ENCODE measurements at places on chromosomes 2 and 18.
A peak's percentile ranks its signal among the peaks of the same experiment; 100 is the strongest.

DNA sequence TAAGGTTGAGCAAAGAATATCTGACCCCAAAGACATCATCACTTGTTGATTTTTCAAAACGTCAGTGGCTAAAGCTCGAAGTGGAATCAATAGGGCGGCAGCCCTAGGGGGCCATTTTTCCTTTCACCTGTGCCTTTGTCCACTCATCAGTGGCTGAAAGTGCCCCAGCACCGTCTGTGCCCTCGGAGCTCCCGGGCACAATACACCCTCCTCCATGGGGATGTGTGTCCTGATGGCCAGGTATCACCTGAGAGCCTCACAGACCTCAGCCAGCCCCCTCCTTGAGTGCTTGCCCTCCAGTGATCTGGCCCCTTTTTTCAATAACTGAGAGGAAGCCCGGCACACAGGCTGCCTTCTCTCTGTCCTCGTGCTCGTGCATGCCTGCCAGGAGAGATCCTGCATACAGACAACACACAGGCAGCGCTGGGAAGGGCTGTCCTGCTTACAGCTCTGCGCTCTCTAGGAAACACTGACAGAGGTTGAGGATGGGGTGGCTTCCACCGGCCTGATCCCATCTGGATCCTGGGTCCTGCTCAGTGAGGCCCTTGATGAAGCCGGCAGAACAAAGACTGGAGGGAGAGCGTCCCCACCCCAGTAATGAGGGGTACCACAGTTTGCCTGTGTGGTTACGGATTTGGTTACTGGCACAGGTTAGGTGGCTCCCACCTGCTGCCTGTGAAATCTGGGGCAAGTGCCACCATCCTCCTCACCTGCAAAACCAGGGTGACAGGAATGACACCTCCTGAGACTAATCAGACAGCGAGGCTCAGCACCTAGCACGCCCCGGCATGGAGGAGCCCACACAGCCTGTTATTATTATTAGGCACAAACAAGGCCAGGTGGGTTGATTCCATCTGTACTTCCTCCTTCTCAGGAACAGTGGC, 197.5 kb upstream of the RAB6C start:
- DNase-seq: no peak

- DNase-seq: no peak
These were observed 94.1 kb downstream of the BIN1 start for GRCh38 chr2:127012868-127013267.

GRCh38 chr18:45657357-45658335, 42.4 kb downstream of the SLC14A2 start:
- DNase-seq: no peak

GRCh38 chr2:176139661-176140512, 10.4 kb downstream of the HOXD8 start:
- no peak for DNase-seq

DNA sequence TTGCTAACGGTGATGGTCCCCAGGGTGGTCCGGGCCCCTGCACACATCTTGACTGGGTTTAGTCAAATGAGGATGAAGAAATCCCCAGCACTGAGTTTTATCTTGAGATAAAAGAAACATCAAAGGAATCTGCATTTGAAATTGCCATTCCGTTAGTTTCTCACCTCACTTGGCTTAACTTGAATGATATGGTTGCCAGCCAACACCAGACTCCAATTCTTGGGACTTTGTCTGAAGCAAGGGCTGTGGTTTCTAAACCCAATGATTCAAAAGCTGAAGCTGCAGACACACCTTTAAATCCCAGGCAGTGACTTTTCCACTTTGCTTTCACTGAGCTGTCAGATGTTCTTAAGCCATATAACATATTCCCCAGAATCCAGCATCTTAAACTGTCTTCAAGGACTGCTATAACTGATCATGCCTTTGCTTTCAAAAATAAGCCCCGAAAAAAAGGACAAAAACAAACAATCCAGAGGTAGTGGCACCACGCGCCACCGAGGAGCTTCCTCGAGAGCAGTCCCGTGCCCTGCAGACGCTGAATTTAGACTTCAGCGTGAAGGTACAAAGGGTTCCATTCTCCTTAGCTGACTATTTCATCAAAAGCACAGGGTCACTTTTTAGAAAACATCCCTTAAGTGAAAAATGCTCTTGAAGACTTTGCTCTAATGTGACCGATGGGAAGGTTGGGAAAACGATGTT, 189.3 kb downstream of the HDAC4 start:
- DNase-seq: no peak

DNA sequence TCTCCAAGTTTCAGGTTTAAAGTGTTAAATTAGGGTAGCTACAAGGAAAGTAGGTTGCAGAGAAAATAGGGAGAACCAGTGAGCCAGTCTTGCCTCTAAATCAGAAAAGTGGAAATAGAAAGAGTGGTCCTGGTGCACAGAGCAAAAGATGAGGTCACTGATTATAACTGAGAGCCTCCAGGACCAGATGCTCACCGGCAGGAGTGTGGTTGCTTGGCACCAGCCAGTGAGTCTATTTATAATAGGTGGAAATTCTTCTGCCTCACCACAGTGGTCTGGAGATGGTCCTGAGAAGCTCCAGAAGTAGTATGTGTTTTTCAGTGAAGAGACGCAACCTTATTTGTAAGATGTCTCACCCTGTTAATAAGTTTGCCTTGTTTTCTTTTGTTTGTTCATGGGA, 373.9 kb upstream of the KCNJ3 start:
- DNase-seq: no peak

- DNase-seq: no peak
These were observed 1.1 kb downstream of the SLC38A11 start for GRCh38 chr2:164954186-164954585.

DNA sequence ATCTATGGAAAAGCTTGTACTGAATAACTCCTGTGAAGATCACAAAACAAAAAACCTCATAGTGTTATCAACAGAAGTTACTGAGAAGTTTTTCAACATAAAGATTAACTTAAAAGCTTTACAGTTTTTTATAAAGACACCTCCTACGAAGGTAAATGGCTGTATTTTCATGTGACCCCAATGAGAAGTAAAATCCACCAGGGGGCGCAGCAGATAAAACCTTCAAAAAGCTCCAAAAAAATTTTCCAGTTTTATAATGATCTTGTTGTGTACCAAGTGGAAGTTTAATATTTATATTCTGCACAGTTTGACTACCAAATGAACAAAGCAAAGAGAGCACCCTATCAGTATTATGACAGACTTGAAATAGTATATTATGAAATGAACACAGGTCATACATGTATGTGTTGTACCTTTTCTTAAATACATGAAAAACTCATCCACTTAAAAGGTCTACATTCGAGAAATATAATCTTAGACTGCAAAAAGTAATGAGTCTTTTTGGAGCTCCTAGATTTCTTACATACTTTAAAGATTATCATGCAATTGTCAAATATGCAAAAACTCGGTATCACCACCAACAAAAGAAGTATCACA, 38.5 kb downstream of the PNO1 start:
- DNase-seq: no peak

- DNase-seq: no peak
These were observed 59.7 kb upstream of the NABP1 start for GRCh38 chr2:191618046-191618780.

- no peak for DNase-seq
These were observed 17.3 kb downstream of the PARD6G start for GRCh38 chr18:80229766-80230745.

GRCh38 chr2:241014764-241015163, 16.3 kb downstream of the SNED1 start:
- no peak for DNase-seq

DNA sequence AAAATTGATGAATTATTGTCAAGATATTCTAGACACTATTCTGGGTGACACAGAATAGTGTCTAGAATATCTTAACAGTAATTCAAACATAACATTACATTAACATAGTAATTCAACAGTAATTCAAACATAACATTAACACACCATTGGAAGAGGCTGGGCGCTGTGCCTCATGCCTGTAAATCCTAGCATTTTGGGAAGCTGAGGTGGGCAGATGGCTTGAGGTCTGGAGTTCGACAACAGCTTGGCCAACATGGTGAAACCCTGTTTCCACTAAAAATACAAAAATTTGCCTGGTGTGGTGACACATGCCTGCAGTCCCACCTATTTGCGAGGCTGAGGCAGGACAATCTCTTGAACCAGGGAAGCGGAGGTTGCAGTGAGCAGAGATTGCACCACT, 195.8 kb downstream of the ZRANB3 start:
- DNase-seq: no peak

- no peak for DNase-seq
These were observed 5.2 kb downstream of the SULT1C2 start for GRCh38 chr2:108293850-108294249.

DNA sequence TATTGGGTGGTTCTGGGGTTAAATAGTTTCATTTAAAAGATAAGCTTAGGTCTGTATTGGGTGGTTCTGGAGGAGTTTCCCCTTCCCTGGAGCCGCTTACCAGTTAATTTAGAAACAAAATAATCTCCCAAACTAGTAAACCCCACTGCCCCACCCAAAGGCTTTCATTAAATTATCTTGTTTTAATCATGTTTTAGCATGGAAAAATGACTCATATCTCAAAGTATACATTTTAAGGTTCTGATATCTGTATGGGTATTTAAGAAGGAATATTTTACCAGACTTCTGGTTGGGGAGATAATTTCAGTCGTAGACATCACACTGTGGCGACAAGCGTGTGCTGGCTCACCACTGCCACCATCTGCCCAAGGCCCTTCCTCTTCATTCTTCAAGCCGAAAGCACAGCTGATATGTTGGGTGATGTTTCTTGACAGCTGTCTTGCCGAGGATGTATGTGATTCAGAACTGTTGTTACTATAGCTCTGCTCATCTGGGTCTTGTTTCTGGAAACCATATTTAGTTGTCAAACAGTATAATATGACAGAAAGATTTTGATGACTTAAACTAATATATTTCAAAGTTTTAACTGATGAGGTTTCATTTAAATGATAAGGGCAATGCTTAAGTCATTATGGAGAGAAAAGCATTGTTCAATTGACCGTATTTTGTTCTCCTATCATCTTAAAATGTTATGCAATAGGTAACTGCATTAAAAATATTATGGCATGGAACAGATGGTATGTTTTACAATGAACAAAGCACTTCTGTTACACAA, 5.1 kb downstream of the FIGLA start:
- peak; percentile 10 for DNase-seq

- DNase-seq: no peak
These were observed 94.9 kb upstream of the CTDP1 start for GRCh38 chr18:79584491-79585394.

GRCh38 chr2:149331023-149331400, 625 bp downstream of the LYPD6 start:
- no peak for DNase-seq

- DNase-seq: no peak
These were observed 21.1 kb downstream of the RAB1A start for GRCh38 chr2:65108780-65109179.

DNA sequence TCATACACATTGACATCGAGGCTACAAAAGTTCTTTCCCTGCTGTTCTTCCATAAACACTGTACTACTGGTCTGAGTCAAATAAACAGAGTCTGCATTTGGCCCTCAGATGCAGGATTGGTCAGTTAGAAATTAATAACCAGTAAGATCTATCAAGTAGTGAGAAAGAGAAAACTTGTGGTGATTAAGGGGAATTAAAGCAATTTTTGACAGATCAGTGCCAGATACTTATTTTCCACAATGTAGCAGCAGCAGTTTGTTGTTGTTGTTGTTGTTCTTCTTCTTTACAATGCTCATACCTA, 85.0 kb downstream of the IKZF2 start:
- no peak for DNase-seq

- no peak for DNase-seq
These were observed 87.5 kb downstream of the TCF4 start for GRCh38 chr18:55500316-55501086.

DNA sequence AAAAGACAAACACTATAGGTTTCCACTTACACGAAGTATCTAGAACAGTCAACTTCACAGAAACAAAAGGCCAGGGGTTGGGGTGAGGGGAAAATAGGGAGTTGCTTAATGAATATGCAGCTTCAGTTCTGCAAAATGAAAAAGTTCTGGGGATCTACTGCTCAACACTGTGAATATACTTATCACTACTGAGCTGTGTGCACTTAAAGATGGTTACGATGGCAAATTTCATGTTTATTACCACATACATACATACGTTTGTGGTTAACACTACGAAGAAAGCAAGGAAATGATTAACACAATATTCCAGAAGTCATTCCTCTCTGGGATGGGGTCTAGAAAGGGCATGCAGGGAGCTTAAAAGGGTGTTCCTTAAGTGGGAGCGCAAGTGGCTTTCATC, 19.3 kb downstream of the MBOAT2 start:
- DNase-seq: no peak

DNA sequence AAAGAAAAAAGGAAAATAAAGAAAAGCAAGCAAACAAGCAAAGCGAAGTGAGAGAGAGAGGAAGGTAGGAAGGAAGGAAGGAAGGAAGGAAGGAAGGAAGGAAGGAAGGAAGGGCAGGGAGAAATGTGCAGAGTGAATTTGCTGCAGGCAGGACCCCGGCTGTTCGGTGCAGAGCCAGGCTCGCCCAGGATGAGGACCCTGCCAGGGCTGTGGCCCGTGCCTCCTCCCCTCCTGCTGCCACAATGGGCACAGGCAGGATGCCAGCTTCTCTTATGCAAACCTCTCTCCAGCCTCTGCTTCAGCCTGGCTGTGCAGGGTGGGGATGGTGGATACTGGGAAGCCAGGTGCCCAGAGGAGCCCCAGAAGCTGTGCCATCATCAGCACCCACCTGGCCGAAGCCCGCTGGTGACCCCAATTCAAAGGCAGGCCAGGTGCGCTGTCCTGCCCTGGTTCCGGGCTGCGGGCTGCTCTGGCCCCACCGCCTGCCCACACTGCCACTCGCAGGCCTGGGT, 3.2 kb downstream of the GPR17 start:
- no peak for DNase-seq

DNA sequence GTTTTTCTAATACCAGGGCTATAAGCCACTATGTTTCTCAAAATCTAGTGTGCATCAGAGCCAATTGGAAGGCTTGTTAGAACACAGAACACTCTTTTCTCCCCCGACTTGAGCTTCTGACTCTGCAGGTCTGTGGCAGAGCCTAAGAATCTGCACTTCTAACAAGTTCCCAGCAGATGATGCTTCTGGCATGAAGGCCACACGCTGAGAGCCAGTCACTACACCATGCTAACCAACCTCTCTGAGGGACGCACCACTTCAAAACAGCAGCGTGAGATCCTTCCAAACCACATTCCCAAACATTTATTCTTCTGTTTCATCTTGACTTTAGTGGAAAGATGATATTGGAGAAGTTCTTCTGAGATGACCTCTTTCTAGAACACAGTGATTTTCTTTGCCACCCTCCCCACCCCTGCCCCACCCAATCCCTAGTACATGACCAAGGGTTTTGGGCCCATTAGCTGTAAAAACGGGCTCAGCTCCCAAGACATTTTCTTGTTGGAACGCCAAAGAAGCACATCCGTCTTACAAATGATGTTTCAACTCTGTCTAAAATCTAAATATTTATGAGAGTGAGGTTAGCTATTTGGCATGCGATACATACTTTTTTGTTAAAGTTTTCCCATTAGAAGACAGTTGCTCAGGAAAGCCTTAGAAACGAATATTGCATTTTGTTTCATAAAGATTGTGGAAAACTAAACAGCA, 391.9 kb downstream of the TMEM182 start:
- DNase-seq: no peak
